ENCODE measurements at places on chromosomes 6 and 20.
A peak's percentile ranks its signal among the peaks of the same experiment; 100 is the strongest.

- no peak for DNase-seq
These were observed 88.6 kb upstream of the PCSK2 start for GRCh38 chr20:17138237-17138636.

DNA sequence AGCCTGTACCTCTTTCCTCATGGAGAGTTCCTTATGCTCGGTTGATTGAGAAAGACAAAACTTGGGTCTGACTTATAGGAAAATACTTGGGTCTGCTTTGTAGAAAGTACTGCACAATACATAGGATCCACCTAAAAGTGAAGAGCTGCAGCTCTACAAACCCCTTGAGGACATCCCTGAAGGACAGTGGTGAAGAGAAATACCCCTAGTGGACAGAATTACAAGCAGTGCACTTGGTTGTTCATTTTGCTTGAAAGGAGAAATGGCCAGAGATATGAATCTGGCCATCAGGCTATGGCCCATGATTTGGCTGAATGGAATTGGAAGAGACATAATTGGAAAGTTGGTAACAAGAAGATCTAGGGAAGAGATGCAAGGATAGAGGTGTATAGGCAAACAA, 8.3 kb downstream of the CD24 start:
- DNase-seq = no peak

- DNase-seq = no peak
These were observed 245.4 kb upstream of the FLRT3 start for GRCh38 chr20:14582855-14583254.

DNA sequence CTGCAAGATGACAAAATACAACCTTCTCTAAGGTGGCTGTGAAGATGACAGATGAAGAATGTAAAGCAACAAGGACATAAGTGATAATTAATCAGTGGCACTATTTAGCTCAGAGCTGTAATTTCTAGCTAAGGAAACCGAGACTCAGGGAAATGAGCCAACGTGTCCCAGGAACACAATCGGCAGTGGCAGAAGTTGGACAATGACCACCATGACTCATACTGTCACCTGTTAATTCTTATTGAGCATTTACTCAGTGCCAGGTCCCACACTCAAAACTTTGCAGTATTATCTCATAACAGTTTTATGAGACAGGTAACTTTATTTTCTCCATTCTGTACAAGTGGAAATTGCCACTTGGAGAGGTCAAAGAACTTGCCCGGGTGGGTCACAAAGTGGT, 55.8 kb downstream of the LAMA4 start:
- no peak for DNase-seq

- DNase-seq = no peak
These were observed 195.9 kb downstream of the AKAP7 start for GRCh38 chr6:131331151-131331550.

GRCh38 chr6:7047128-7047527, 60.6 kb upstream of the RREB1 start:
- DNase-seq = no peak

- DNase-seq = no peak
These were observed 118.4 kb upstream of the NXT1 start for GRCh38 chr20:23232219-23232581.

GRCh38 chr6:75278474-75279077, 6.0 kb downstream of the TMEM30A start:
- DNase-seq = no peak

DNA sequence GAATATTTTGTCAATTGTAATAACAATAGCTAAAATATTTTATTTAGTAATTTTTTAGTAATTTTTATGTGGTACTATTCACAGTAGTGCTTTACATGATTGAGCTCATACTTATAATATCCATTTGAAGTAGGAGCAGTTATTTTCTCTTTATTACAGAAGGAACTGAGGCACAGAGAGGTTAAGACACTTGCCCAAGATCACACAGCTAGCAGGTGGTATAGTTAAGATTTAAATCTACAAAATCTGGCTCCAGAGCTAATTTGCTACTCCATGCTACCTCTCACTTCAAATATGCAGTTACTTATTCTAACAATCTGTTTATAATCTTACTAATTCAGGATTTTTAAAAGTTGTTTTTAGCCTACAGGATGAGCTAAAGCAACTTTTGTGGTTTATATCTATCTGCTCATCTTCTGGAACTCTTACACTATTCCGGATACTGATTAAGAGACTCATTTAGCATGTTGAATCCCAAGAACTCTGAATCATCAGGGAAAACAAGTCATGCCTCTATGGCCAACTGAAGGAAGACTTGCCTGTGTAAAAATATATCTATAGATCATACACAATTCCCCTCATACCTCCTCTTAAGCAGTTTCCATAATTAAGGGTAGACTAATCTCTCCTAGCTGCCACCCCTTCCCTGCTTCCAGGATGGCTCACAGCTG, 324.2 kb downstream of the UBE3D start:
- DNase-seq = no peak

DNA sequence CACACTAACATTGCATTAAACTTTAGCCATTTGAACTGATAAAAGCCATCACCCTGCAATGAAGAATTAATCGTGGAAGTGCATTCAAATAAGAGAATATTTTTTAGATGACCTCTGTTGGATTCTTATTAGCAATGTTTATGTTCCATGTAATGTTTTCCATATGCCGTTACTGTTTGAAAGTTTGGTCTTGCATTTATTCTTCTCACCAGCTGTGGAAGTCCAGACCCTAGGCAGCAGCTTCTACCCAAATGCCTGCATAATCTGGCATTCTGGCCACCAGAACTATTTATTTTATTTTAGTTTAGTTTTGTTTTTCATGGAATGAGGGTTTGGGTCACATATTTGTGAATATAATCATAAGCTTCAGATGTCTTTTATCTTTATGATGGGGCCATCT, 140.4 kb downstream of the SAMD5 start:
- DNase-seq = no peak

DNA sequence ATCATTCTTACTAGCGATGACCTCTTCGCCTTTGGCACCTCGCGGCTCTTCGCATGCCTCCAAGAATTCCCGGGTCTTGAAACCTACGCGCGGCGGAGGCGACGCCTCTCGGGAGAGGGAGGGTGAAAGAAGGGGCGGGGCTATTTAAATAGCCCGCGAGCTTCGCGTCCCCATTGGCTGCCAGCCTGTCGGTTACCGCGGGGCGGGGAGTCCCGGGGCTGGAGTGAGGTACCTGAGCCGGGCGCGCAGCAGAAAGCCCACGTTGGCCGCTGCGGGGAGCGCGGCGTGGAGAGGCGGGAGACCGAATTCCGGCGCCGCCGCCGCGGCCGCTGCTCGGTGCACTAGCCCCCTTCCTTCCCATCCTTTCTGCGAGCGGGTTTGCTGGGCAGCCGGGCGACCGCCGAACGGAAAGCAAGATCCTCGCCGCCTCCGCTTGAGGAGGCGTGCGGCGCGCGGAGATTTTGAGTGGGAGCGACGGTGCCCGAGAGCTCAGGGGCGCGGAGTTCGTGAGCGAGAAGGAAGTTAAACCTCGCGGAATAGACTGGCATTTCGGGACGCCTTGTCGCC, at the start of gene BMP6:
Gene BMP6 (plus strand): TSS at position 251 of the 567 bp plus-strand sequence. CDS start 857 bp downstream, outside the sequence.
- DNase-seq = peak; percentile 70

GRCh38 chr6:144094731-144095133, 641 bp downstream of the SF3B5 start:
- peak; percentile 2 for DNase-seq

DNA sequence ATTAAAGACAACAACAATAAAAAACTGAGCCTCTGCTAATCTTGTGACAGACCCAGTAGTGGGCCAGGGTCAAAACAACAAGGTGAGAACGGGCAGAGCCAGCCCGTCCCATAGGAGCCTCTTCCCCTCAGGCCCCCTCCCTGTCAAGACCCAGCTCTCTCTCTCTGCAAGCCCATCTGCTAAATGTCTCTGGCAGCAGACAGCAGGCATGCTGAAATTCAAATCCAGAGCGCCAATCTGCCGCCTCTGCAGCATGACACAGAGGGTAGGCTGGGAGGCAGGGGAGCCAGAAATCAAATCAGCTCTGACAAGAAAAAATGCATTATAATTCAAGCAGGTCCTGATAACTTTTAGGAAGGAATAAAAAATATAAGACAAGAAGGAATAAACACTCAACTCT, 26.3 kb downstream of the METTL24 start:
- no peak for DNase-seq

GRCh38 chr6:134287859-134288537, 29.9 kb downstream of the SGK1 start:
- peak; percentile 58 for DNase-seq

DNA sequence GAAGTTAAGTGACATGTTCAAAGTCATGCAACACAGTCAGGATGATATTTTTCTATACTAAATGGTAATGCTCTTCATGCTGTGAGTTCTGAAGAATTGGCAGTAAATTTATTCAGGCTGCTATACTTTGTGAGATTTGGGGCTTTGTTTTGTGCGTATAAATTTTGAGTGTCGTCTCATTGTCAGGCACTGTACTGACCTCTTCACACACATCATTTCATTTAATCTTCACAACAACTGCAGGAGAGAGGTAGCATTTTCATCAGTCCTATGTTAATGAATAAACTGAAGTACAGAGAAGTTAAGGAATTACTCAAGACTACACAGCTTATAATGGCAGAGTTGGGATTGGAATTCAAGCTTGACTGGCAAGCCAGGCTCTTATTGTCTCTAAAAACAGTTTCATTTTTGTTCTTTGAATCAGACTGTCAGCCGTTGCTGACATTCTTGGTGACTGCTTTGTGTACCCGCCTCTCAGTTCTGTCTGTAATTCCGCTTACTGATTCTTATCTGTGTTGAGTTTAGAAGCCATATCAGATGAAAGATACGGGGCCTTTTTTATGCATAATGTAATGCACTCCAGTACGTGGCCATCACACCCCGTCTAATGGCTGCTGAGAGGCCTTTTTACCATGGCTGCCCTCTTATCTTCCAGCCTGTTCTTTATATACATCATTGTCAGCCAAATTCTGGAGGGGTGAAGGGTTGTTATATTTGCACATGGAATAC, 274.9 kb downstream of the UTRN start:
- DNase-seq = peak; percentile 75

DNA sequence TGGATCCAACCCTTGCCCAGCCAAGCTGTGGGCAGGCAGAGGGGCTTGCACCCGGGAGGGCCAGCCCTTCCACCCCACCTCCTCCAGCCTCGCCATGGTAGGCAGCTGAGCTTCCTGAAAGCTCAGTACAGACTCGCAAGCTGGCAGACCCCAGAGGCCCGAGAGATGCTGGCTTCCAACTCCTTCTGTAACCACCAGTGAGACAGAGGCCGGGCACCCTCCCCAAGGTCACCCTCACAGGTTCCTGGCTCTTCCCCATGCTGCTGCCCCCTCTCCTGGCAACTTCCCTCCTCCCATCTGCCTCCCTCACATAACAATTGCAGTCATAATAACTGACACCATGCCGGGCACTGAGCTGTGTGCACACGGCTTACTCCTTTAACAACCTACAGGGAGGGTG, 26.2 kb upstream of the NOL4L start:
- no peak for DNase-seq

DNA sequence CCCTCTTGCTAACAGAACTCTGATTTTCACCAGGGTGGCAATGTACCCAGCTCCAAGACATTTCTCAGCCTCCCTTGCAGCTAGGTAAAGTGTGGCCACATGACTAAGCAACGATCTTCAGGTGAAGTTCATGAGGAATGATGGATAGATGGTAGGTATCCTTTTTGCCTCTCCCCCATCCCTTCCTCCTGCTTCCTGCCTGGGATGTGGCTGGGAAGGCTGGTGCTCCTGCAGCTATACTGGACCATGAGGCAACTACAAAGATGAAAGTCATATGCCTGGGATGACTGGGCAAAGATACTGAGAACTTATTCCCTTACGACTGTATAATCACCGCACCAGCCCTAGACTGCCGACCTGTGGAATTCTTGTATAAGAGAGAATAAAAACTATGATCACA, 13.4 kb downstream of the ZNF335 start:
- DNase-seq = no peak

GRCh38 chr6:50657513-50657912, 55.8 kb upstream of the TFAP2D start:
- no peak for DNase-seq

DNA sequence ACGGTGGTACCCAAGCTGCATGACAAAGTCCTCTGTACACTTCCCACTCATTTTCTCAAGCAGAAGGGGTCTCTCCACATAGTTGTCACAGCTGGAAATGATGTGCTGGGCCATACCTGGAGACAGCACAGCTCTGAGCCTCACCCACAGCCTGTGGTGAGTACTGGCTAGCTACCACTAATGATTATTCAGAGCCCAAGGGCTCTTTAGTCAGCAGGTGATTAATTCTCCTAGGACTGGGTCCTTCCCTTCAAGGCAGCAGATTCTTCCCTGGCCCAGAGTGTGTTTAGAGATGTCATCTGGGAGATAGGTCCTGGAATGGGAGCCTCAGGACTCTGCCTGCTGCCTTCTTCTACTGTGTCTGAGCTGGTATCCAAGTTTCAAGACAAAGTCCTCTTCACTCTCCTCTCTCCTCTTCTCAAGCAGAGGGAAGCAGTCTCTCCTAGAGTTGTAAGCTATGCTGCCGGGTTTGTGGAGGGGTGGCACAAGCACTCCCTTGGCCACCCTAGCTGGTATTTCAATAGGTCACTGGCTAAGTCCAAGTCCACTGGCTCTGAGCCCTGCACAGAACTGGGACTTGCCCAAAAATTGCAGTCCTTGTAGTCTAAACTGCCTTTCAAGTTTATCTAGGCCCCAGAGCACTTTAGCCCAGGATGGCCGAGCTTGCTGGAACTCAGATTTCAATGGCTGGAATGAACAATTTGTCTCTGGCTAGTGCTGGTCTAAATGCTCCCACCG, 49.8 kb upstream of the VGLL2 start:
- DNase-seq = no peak

- DNase-seq = no peak
These were observed 25.0 kb downstream of the SIRPA start for GRCh38 chr20:1920252-1920651.

DNA sequence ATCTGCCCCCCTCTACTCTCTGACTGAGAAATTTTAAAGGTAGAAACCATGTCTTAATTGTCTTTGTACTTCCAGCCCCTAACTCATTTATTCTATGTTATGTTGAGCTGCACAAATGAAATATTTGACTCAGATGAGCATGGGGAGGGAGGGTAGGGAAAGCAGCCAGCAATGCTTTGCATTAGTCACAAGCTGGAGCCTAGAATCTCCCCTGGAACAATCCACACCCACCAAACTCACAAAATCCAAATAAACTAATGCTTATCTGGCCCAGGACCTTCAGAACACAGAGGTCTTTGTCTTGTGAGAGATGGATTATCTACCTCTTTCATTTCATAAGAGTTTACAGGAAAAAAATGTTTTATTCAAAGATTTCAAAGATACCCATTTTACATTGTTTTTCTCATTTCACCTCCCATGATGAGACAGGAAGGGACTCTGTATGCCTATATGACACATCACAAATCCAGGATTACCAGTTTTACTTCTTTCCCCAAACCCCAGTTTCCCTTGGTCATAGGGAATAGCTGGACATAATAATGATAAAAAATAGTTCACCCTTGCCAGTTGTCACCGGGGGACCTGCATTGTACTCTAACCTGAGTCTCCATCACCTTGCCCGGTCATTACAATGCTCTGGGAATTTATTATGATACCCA, 466.9 kb downstream of the KIF16B start:
- DNase-seq = no peak

All from activated CD4-positive, alpha-beta T cell treated with anti-CD3 and anti-CD28 coated beads, Interleukin-2, amount 50 U/mL, for 16 hours (primary cell).